Ureter (tissue), 1 donor: ENCODE measurements at places on chromosomes 2 and 18.

- DNase-seq: no peak
These were observed 609.0 kb downstream of the IRS1 start for GRCh38 chr2:226190479-226191252.

GRCh38 chr2:1803217-1804110 is 59.1 kb upstream of the PXDN start:
- no peak for DNase-seq

DNA sequence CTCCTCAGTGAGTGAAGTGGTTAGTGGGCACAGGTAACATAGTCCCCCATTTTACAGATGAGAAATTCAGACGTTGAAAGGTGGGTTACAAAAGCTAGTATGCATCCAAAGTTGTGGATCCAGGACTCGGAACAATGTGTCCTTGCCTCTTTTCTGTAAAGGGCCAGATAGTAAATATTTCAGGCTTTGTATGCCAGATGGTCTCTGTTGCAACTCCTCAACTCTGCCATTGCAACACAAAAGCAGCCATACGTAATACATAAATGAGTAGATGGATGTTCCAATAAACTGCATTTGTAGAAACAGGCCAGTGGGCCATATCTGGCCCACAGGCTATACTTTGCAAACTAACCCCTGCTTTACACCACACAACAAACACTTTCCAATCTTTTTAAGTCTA is 166.6 kb upstream of the PKDCC start:
- DNase-seq: no peak

- DNase-seq: no peak
These were observed 469.9 kb upstream of the NRP2 start for GRCh38 chr2:205212357-205212756.

GRCh38 chr2:69185807-69186206 is 172.8 kb downstream of the ANTXR1 start:
- no peak for DNase-seq

- no peak for DNase-seq
These were observed 859 bp downstream of the GREB1L start for GRCh38 chr18:21242780-21243401.

DNA sequence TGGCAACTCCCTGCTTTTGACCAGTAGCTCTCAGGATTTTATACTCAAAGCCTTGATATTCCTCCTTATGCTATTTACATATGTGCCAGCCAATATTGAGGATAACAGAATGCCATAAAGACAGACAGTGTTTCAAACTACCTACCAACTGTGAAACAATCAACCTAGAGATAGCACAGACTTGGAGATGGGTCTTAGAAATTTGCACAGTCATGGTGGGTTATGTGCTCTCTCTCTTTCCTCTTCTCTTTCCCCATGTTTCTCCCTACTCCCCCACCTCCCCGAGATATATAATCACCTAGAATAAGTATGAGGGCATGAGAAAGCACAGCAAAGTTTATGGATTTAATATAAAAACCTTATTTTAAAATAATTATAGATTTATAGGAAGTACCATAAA is 24.2 kb upstream of the SUCLG1 start:
- DNase-seq: no peak

- no peak for DNase-seq
These were observed 271.7 kb upstream of the FN1 start for GRCh38 chr2:215707608-215708007.

DNA sequence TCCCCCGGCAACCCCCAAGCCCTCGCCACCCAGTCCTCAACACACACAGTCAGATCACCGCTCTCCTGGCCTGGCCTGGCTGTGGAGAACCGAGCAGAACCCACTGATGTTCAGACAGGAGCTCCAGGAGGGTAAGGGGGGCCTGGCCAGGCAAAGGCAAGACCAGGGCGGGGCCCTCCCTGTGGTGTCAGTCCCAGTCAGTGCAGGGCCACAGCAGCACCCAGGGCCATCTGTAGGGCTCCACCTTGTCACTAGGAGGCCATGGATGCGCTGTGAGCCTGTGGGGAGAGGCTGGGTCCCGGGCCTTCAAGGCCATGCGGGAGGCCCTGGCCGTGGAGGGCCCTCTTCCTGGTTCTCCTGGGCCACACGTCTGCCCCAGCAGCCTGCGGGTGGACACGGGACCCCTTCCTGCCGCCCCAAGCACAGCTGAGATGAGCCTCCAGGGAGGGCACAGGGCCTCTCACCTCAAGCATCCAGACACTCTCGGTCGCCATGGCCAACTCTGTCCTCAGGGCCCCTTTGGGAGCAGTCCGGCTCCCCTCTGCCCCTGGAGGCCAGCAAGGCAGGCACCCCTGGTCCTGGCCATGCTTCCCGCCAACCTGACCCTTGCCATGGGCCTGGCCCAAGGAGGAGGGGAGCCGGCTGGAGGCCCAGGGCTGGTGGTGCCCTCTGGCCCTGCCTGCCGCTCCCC is 2.0 kb downstream of the ANO7 start:
- no peak for DNase-seq

- DNase-seq: no peak
These were observed 142.6 kb downstream of the DIS3L2 start for GRCh38 chr2:232104076-232104646.

- no peak for DNase-seq
These were observed 149.3 kb downstream of the CABLES1 start for GRCh38 chr18:23284629-23285028.

- no peak for DNase-seq
These were observed 7.6 kb upstream of the PIEZO2 start for GRCh38 chr18:11156978-11157377.

DNA sequence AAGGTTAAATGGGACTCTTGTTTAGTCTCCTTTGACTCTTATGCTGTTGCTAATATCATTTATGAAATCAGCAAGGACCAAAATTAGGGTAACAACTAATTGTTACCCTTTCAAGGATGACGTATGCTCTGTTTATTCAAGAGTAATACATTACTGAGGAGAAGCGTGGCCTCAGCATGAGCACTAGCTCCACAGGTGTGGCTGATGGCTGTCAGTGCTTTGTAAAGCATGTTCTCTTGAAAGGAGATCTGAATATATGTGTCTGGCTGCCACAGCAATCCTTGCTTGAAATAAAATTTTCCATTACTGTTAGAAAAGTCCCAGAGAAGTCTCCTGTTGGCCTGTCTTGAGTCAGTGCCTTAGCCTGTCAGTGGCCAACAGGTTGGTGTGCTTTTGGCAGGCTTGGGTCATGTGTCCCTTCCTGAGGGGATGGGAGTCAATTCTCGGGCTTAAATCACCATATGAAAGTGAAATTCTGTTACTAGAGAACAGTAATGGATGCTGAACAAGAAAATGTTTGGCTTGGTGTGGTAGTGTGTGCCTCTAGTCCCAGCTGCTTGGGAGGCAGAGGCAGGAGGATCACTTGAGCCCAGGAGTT is 32.7 kb downstream of the ABI2 start:
- DNase-seq: no peak

DNA sequence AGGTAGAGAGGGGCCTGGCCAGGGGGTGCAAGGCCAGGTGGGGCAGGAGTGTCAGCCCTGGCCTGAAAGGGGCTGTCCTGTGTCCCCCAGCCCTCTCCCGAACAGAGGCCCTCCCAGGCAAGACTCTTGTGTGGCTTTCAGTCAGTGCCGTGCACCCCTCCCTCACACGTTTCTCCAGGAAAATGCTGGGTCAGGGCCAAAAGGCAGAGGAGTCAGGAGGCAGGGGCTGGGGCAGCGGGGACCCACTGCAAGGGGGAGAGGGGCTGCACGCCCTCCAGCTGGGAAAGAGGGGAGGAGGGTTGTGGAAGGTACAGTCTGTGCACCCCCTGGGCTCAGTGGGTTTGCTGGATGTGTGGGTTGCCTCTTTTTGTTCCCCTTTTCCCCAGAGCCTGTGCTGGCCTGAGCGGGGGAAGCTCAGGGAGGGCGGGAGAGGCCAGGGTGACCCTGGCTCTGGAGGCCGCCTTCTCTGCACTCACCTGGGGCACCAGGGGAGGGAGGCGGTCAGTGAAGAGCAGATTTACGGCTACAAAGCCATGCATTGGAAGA is 4.1 kb downstream of the KCNF1 start:
- no peak for DNase-seq
